ENCODE measurements at places on chromosomes 12 and 14.

- no peak for DNase-seq
These were observed 18.2 kb downstream of the MSI1 start for GRCh38 chr12:120350576-120351350.

- no peak for DNase-seq
These were observed 21.4 kb downstream of the ZFC3H1 start for GRCh38 chr12:71642264-71642663.

DNA sequence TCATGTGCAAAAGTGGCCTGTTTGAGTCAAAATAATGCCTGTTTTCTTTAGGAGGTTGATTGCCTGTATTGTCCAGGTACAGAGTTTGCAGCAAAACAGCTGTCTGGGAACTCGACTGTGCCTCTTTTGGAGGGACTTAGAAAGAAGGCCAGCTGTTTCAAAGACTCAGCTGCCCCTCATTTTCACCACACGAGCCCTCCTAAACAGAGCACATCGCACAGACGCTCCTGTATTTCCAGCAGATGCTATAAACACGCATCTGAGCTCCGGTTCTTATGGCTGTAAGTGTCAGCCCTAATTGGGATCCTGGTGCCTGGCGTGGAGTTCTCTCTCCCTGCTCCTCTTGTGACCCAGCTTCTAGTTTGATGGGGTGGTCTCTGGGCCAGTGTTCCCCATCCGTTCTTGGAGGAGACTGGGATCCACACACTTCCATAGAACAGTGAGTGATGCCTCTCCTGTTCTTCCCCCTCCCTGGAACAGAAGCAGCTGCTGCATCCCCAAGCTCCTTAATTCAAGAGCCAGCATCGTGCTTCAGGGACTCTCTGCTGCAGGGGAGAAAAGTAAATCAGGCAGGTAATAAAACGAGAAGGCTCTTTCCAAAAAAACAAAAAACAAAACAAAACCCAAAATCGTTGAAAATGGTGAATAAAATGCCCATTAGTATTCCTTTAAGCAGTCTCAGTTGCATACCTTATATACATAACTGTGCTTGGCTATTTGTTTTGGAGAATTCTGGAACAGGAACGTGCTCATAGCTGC, 269.0 kb downstream of the SLC15A4 start:
- DNase-seq, result no peak

DNA sequence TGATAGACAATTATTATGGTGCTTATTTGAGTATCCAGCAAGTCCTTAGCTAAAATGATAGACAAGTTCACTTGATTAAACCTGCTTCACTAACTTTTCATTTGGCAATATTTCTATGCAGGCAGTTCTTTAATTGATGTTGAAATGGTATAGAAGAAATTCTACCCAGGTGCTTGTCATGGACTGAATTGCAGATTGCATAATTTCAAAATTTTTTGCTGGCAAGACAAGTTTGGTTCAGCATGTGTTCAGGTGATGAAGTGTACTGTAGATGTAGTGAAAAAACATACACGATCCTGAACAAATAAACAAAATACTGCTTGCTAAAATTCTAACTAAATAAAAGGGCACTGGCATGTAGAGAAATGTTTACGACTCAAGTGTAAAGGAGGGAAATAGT, 189.0 kb downstream of the FOXA1 start:
- no peak for DNase-seq

- no peak for DNase-seq
These were observed 113.7 kb upstream of the MYF6 start for GRCh38 chr12:80593766-80594165.

GRCh38 chr12:117528538-117528937, 167.1 kb upstream of the NOS1 start:
- DNase-seq, result no peak

DNA sequence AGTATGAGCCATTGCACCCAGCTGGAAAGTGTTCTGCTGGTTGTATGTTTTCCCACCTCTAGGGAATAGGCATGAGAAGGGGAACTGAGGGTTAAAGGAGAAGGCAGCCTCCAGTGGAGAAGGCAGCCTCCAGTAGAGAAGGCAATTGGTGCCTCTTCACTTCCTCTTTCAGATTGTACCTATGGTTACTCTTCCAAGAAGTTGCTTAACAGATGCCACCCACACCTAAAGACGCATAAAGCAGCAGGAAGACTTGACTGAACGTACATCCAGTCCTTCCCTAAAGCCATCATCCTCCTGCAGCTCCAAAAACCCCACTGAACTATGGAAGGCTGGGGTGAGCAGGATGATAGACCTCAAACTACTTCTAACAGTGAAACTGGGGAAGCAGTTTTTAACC, 13.1 kb downstream of the DPF3 start:
- DNase-seq, result no peak

DNA sequence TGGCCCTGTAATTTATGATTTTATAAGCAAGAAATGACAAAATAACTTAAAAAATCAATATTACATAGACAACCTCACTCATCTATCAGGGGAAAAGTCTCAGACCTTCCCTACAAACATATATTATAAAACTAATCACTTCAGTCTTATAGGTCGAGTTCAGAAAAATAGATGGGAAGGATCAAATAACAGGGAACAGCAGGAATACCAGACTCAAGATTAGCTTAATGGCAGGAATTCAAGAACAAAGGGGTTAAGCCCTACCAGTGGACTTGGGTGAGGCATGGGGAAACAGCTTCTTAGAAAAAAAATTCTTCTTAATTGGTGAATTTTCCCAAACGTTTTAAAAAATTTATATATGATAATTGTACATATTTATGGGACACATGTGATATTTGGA, 51.6 kb upstream of the CRY1 start:
- DNase-seq, result peak; percentile 13

- DNase-seq, result peak; percentile 41
These were observed 24.1 kb downstream of the ANKRD13A start for GRCh38 chr12:110023059-110023980.

- no peak for DNase-seq
These were observed 2.4 kb downstream of the GALNT6 start for GRCh38 chr12:51388846-51389245.

DNA sequence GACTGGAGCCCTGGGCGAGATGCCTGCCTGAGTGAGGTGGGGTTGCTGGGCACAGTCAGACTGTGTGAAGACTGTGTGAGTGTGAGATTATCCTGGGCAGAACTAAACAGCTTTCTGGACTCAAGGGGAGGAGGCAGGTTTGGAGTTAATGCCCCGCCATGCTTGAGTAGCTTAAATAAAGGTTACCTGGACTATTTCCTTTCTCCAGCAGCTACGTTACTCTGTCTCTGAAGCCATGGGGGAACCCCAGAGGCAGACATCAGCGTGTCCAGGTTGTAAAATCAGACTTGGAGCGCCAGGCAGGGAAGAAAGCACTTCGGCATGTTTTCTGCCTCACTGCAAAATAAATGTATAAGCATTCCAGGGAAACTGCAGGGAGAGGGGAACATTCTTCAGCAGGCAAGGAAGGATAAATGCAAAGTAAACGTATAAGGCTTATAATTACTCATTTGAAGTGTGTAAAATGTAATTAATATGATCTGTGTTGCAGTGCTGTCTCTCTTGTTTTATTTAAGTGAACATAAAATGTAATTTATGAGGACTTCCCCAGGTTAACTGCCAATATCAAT, 129.7 kb downstream of the CHST11 start:
- DNase-seq, result no peak

GRCh38 chr12:125145196-125145595, 80.0 kb downstream of the AACS start:
- DNase-seq, result no peak

Data from H7 (cell line).